ENCODE measurements at places on chromosomes 16 and 17.
A peak's percentile ranks its signal among the peaks of the same experiment; 100 is the strongest.

DNA sequence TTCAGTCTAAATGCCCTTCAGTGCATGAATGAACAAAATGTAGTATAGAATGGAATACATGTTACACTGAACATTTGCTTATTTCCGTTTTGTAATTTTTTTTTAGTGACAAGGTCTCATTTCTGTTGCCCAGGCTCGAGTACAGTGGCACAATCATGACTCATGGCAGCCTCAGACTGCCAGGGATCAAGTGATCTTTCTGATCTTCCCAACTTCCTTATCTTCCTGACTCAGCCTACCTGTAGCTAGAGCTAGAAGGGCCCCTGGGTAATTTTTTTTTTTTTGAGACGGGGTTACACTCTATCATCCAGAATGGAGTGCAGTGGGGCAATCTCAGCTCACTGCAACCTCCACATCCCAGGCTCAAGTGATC lies 7.3 kb upstream of the SLX4 start:
- DNase-seq: no peak

- DNase-seq: no peak
These were observed 12.0 kb upstream of the PNPO start for GRCh38 chr17:47929218-47930000.

GRCh38 chr16:55436587-55436986 lies 42.4 kb upstream of the MMP2 start:
- DNase-seq: no peak

DNA sequence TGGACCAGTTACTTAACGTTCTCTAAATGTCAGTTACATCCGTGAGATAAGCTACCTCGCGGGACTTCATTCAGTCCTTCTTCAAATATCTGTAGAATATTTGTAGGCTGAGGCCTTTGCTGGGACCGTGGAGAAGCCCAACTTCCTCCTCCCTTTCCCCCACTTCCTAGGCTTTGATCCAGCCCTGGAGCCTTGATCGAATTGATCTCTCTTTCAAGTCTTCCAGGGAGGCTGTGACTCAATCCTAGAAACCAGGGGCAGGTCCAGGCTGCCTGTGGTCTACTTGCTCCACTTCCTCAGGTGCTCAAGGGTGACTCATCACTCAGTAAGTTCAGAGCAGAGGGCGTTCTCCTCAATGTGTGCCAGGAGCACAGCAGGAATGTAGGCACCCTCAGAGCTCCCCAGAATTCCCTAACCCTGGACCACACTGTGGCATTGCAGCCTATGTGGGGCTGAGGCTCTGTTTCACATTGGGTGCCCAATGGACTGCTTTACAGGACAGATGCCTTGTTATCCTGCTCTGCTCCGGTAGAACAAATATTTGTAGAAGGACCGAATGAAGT lies 11.2 kb upstream of the CEP20 start:
- DNase-seq: no peak

- no peak for DNase-seq
These were observed 15.2 kb upstream of the MARCHF10 start for GRCh38 chr17:62823111-62823893.

DNA sequence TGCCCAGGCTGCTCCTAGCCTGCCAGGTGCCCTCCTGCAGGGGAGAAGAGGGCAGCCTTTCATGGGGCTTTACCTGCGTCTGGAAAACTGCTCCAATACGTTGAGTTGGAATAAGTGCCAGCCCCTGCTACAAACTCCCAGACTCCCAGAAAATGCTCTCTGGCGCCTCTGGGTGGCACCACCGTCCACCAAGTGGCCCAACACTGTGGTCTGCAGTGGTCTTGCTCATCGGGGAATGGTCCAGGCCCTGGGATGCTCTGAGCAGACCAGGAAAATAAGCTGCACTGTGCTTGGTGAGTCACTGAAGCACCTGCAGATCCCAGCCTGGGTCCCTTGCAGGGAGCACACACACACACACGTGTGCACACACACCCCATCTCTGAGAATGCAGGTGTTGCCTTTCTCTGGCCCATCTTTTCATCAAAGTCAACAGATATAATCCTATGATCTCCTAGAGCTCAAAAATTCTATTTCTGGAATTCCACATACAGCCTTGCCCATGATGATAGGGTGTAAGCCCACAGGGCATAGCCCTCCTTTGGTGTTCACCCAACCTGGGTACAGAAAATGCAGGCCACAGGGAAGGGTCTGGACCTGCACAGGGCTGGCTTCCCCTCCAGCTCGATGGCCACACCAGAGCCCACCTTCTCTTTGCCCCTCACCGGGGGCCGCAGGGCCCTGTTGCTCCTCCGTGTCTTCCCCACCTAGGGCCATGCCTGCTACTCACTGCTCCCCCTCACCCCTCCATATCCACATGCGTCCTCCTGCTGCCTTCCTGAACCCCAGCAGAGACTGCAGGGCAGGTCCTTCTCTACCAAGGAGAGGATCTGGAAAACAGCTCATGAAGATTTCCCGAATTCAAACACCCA lies 20.5 kb downstream of the CDIP1 start:
- DNase-seq: no peak

DNA sequence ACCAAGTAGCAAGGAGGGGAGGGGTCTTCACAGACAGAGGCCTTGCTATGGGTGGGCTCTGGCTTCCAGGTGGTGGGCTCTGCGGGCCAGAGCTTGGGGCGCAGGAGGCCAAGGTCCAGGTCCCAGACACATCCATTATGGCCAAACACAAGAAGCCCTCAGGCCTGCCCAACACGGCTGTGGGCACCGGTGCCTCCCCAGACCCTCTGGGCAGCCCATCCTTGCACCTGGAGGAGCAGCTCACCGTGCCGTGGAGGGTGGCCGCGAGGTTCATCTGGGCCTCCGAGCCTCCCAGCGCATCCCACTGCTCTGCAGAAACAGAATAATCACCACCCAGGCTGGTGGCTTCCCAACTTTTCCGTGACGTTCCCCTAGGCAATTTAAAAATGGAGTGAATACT lies 55.9 kb downstream of the TBC1D16 start:
- DNase-seq: no peak

- peak; percentile 62 for DNase-seq
These were observed 43.4 kb upstream of the ICAM2 start for GRCh38 chr17:64063766-64064224.

GRCh38 chr16:22322741-22323140 lies 25.5 kb downstream of the POLR3E start:
- no peak for DNase-seq

- no peak for DNase-seq
These were observed 14.2 kb downstream of the LYRM9 start for GRCh38 chr17:27878776-27879562.

DNA sequence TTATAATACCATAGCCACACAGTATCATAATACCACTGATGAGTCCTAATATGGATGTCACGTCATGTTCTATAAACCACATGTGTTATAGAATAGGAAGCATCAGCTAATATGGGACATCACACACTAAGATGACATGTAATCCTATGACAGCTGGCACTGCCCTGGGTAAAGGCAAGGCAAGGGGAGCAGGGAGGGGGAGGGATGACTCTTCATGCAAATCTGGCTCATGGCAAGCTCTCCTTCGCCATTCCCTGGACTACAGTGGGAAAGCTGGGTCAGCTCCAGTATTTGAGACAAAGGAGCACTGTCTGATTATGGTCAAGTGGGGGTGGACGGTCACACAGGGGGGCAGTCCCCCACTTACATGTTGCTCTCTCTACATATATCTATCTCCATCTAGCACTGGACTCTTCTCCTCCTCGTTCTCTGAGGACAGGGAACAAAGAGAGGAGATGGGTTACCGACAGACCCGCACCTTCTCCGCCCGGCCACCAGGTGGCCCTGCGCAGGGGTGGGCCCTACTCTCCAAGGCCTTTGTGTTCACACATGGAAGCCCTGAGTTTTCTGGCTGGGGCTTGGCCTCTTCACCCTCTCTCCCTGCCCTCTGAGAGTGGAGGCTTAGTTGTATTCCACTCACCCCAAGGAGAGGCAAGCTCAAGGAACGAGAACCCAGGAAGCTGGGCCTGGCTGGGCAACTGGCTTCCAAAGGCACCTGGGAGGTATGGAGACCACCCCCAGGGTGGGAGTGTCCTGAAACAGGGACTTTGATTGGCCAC lies 23.4 kb upstream of the MPO start:
- peak; percentile 18 for DNase-seq

- DNase-seq: no peak
These were observed 267.1 kb downstream of the UTP18 start for GRCh38 chr17:51527225-51527982.

- no peak for DNase-seq
These were observed 7.3 kb downstream of the MAPK8IP3 start for GRCh38 chr16:1713331-1713730.

- DNase-seq: no peak
These were observed 14.1 kb downstream of the NXN start for GRCh38 chr17:965311-965989.

DNA sequence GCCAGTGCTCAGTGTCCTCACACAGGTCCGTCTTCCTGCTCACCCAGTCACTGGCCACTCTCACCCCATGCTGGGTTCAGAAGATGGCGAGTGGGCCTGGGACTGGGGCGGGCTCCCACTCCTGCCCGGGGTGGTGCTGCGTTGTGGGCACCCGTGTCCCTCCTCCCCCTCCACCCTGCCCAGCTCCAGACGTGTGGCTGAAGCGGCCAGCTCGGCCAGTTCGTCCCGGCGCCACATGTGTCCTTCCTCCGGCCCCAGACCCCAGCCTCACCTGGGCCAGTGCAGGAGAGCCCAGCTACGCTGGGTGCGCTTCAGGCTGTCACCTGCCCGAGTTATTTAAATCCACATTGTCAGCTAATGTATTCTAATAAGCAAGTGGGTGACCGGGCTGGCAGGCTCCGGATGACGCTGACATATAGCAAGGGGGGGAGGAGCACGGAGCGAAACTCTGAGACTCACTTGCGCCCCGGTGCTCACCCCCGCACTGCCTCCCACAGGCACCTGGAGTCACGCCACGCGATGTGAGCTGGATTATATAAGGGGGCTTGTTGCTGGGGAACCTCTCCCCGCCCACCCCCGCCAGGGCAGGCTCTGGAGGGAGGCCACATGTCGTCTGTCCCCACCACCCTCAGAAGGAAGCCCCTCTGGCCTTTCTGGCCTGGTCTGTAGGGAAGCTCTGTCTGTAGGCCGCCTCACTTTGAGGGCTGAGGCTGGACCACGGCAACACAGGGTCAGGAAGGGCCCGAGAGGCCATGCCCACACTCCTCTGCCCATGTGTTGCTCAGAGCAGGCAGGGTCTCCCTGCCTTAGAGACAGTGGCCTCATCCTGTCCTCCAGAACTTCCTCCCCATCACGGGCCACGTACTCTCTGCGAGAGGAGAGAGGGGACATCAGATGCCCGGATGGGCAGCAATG lies 7.1 kb upstream of the BAIAP2 start:
- DNase-seq: no peak

DNA sequence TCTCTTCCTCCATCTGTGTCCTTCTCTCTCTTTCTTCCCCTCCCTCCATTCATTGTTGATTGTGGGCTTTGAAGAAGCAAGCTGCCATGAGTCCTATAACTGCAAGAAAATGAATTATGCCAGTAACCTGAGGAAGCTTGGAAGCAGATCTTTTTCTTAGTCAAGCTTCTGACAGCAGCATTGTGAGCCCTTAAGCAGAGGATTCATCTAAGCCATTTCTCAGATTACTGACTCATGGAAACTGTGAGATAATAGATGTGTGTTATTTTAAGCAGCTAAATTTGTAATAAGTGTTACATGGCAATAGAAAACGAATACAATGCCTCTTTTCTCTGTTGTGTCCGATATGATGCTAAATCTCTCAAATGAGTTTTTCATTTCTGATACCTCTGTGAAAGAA lies 1109.7 kb downstream of the CDH11 start:
- DNase-seq: no peak

DNA sequence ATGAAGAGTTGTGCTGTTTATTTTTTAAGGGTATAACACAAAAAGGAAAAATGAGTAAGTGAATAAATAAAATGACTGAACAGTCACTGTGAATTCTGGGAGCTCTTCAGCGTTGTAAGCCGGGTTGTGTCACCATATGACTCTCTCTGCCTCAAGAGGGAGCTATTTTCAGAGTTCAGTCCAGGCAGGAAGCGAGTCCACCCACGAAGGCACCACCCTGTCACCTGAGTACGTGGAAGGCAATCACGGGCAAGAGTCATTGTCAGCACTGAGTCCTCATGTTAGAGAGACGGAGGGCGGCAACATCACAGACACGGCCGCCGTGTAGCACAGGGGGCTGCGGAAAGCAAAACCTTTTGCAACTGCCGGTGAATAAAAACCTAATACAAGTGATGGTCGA lies 227.6 kb downstream of the UTP18 start:
- DNase-seq: no peak

GRCh38 chr17:64223931-64224629 lies 39.0 kb downstream of the TEX2 start:
- no peak for DNase-seq

- DNase-seq: no peak
These were observed 17.1 kb downstream of the ATP1B2 start for GRCh38 chr17:7667656-7668406.

GRCh38 chr16:11672206-11673090 lies 4.2 kb downstream of the SNN start:
- DNase-seq: no peak

DNA sequence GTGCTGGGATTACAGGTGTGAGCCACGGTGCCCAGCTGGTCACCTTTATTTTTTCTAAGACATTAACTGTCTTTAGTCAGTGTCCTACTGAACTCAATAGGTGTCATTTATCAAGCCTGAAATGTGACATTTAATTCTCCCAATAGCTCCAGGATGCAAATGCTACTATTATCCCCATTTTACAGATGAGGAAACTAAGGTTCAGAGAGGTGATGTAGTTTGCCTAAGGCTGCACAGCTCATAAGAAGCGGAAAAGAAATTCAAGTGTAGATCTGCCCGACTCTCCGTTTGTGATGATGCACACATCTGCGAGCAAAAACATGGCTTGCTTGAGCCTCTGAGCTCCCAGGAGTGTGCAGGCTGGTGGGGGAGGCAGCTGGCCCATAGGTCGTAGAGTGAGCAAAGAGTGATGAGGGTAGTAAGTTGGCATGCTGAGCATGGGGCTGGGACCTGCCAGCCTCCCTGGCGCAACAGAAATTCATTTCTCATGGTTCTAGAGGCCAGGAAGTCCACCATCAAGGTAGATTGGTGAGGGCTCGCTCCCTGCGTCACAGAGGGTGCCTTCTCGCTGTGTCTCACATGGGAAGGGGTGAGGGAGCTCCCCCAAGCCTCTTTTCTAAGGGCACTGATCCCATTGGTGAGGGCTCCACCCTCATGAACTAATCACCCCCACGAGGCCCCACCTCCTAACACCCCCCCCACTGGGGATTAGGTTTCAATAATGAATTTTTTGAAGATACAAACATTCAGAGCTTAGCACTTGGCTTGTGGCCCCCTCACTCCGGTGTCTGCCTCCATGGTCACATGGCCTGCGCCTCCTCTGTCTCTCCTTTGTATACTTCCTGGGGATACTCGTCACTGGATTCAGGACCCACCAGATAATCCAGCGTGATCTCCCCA lies 141.5 kb upstream of the PLCG2 start:
- no peak for DNase-seq

- no peak for DNase-seq
These were observed 40.5 kb upstream of the GCSH start for GRCh38 chr16:81136390-81137335.

DNA sequence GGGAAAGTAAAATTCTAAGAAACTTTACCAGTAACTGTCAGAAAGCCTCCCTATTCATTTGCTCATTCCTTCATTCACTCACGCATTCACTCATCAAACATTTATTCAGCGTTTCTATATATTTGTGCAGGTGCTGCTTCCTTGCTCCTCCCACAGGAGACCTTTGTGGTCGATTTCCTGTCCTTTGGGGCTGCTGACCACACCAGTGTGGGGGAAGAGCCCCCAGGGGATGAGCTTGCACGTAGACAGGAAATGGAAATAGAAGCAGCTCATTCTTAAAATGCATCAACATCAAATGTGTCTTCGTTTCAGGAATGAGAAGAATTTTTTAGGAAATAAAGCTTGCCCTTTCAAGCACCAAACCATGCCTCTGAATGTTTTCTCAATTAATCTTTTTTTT lies 9.6 kb downstream of the PIK3R6 start:
- DNase-seq: no peak

- DNase-seq: no peak
These were observed 674 bp downstream of the TOM1L1 start for GRCh38 chr17:54901230-54901822.

All from uterus (tissue), 4 donors.